Panc1 (cell line): ENCODE measurements at places on chromosomes 4 and X. TPM values are rescaled to one million over a fixed set of nuclear protein-coding genes. Genes with fewer than 3 reads are reported as not detected.

- peak overlapping the region; percentile 85 for H3K27ac ChIP-seq
- no peaks in the 10 kb centered on the region for H3K36me3 ChIP-seq
- peaks cover 10% of the 10 kb centered on the region for H3K4me1 ChIP-seq
- DNase-seq: no peak
Measured at GRCh38 chrX:110318664-110318968, 731 bp upstream of the AMMECR1 start.

GRCh38 chr4:48779095-48779997 lies 733 bp downstream of the FRYL start:
- no peak for DNase-seq
- peaks cover 3% of the 10 kb centered on the region; the same call in 1 of the 2 replicates for H3K36me3 ChIP-seq
- H3K27ac ChIP-seq: peak overlapping the region; percentile 82
- no peaks in the 10 kb centered on the region for H3K27me3 ChIP-seq
- H3K4me3 ChIP-seq: peak overlapping the region; percentile 89
- peaks cover 25% of the 10 kb centered on the region for H3K4me1 ChIP-seq

DNA sequence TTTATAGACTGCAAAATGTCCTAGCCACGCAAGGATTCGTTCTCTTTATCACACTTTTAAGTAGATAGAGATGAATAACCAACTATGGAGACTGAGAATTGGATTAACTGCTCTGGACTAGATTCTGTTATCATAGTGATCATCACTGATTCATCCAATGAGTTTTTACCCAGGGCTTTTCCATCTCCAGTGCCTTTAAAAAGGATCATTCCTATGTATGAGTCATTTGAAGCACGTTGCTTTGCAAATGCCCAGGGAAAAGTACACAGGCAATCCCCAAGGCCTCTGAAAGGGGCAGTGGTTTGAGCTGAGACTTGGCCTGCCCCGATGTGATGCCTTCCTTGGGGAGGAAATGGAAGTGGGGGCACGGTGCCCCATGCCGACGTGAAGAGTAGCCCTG lies 122.7 kb upstream of the PSAPL1 start:
- no peaks in the 10 kb centered on the region for H3K27me3 ChIP-seq
- peak; percentile 2 for DNase-seq
- H3K27ac ChIP-seq: no peak overlapping the region
- peaks cover 4% of the 10 kb centered on the region; the same call in 1 of the 2 replicates for H3K4me1 ChIP-seq
- no peaks in the 10 kb centered on the region for H3K36me3 ChIP-seq

DNA sequence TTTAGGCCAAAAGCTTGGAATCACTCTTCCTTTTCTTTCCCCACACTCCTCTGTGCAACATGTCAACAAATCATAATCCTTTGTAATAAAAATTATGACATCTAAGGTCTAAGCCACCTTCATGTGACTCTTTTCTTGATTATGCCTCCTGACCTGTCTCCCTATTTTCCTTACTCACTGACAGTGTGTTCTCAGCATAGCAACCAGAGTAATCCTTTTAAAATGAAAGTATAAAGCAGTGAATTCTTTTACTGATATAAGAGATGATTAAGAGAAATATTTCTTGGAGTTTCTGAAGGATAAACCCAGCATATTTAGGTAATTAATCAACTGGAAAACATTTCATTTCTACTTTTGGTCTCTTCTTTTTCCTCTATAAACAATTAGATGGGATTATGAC lies 44.7 kb downstream of the USO1 start:
- no peak overlapping the region for H3K4me3 ChIP-seq
- H3K27ac ChIP-seq: no peak overlapping the region
- H3K36me3 ChIP-seq: peaks cover 5% of the 10 kb centered on the region; the same call in 1 of the 2 replicates
- no peaks in the 10 kb centered on the region for H3K27me3 ChIP-seq
- DNase-seq: no peak
- no peaks in the 10 kb centered on the region for H3K4me1 ChIP-seq

- no peak for DNase-seq
- H3K27me3 ChIP-seq: no peaks in the 10 kb centered on the region
- no peak overlapping the region for H3K4me3 ChIP-seq
- H3K4me1 ChIP-seq: peaks cover 5% of the 10 kb centered on the region; the same call in 1 of the 2 replicates
Measured at GRCh38 chrX:75278991-75279390, 5.1 kb downstream of the UPRT start.

DNA sequence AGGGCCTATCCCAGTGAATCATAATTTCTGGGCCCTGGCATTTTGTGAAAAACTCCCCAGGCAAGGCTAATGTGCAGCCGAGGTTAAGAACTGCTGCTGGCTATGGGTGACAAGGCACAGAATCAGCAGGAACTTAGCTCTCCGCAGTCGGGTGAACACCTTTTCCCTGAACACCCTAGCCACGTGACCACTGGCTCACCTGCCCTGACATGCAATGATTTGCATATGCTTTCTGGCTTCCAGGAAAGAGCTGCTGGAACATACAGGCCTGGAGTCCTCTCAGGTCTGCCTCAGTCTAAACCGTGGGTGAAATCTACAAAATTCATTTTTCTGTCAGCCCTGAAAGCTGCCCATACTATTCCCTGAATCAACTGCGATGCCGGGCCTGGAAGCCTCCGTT lies 56.6 kb downstream of the ZNF827 start:
- H3K36me3 ChIP-seq: no peaks in the 10 kb centered on the region
- H3K4me1 ChIP-seq: no peaks in the 10 kb centered on the region
- H3K27me3 ChIP-seq: no peaks in the 10 kb centered on the region
- no peak for DNase-seq
- no peak overlapping the region for H3K4me3 ChIP-seq

DNA sequence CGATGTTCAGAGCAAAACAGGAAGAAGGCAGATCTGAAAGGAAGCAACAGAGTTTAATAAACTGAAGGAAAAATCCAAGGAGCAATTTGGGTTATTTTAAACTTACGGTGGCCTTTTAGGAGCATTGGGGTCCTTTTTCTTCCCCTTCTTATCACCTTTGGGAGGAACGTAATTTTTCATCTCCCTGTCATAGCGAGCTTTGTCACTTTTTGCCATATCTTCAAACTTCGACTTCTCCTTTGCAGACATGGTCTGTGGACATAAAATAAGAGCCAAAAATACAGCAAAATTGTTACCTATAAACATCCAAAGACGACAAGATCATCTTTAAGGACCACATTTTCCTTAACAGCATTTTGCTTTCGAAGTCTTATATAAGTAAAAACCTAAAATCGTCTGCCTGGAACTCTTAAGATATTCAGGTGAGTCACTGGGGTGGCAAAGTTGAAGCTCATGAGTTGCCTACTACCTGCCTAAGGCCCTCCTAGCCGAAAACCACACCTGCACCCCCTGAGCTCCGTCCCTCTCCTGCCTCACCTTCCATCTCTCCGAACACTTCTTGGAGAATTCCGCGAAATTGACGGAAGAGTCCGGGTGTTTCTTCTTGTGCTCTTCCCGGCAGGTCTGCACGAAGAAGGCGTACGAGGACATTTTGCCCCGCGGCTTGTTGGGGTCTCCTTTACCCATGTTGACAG lies 1.0 kb downstream of the HMGB2 start:
- no peak for DNase-seq
- no peaks in the 10 kb centered on the region for H3K27me3 ChIP-seq
- peaks cover 11% of the 10 kb centered on the region; the same call in 1 of the 2 replicates for H3K4me1 ChIP-seq
- H3K4me3 ChIP-seq: peak overlapping the region; percentile 91

GRCh38 chr4:40152637-40153036 lies 44.2 kb upstream of the RHOH start:
- DNase-seq: no peak
- no peaks in the 10 kb centered on the region for H3K27me3 ChIP-seq
- H3K4me1 ChIP-seq: no peaks in the 10 kb centered on the region
- H3K36me3 ChIP-seq: no peaks in the 10 kb centered on the region

GRCh38 chrX:31063114-31063513 lies 8.7 kb downstream of the FTHL17 start:
- H3K4me1 ChIP-seq: no peaks in the 10 kb centered on the region
- H3K36me3 ChIP-seq: no peaks in the 10 kb centered on the region
- H3K4me3 ChIP-seq: no peak overlapping the region

- no peaks in the 10 kb centered on the region for H3K27me3 ChIP-seq
- no peak overlapping the region for H3K4me3 ChIP-seq
- no peak overlapping the region for H3K27ac ChIP-seq
Measured at GRCh38 chrX:31652650-31653049, 580.8 kb upstream of the FTHL17 start.

DNA sequence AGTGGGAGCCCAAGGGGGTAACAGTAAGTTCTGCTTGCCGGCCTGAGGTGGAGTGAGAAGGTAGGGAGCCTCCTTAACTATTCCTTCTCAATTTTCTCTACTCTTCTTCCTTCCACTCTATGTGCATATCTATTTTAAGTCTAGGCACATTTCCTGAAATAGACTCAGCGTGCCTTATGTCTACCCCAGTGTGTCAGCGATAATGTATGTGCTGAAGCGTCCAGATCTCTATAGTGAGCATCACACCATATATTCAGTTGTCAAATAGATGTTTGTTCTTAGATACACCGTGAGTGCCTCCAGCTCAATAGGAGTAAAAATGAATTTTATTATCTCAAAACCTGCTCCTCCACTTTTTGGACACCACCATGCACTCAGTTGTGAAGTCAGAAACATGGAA lies 51.5 kb upstream of the RAB33B start:
- H3K4me1 ChIP-seq: no peaks in the 10 kb centered on the region
- DNase-seq: no peak
- H3K27me3 ChIP-seq: no peaks in the 10 kb centered on the region
- H3K27ac ChIP-seq: no peak overlapping the region
- H3K4me3 ChIP-seq: no peak overlapping the region
- H3K36me3 ChIP-seq: no peaks in the 10 kb centered on the region; the same call in 1 of the 2 replicates

DNA sequence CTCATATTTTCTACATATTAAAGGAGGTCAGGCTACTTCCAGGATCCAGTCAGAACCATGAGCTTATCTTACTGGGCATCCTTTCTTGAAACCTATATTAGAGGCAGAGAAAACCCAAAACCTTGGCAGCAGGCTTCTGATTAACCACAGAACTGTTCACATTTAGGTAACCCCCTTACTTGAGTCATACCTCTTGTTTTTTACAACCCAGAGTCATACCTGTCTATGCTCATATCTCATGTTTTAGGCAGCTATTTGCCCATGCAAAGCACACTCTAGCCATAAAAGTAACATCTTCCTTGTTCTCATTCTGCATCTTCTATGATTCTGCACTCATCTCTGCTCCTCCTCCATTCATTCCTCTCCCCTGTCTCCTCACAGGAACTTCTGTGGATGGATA lies 138.0 kb upstream of the SMIM31 start:
- H3K27me3 ChIP-seq: no peaks in the 10 kb centered on the region
- H3K4me3 ChIP-seq: no peak overlapping the region
- H3K4me1 ChIP-seq: no peaks in the 10 kb centered on the region
- H3K36me3 ChIP-seq: no peaks in the 10 kb centered on the region
- H3K27ac ChIP-seq: no peak overlapping the region

- H3K4me1 ChIP-seq: no peaks in the 10 kb centered on the region
- no peak for DNase-seq
- no peak overlapping the region for H3K27ac ChIP-seq
- no peaks in the 10 kb centered on the region for H3K36me3 ChIP-seq
- H3K27me3 ChIP-seq: no peaks in the 10 kb centered on the region
Measured at GRCh38 chrX:90040807-90041206, 119.1 kb downstream of the TGIF2LX start.

DNA sequence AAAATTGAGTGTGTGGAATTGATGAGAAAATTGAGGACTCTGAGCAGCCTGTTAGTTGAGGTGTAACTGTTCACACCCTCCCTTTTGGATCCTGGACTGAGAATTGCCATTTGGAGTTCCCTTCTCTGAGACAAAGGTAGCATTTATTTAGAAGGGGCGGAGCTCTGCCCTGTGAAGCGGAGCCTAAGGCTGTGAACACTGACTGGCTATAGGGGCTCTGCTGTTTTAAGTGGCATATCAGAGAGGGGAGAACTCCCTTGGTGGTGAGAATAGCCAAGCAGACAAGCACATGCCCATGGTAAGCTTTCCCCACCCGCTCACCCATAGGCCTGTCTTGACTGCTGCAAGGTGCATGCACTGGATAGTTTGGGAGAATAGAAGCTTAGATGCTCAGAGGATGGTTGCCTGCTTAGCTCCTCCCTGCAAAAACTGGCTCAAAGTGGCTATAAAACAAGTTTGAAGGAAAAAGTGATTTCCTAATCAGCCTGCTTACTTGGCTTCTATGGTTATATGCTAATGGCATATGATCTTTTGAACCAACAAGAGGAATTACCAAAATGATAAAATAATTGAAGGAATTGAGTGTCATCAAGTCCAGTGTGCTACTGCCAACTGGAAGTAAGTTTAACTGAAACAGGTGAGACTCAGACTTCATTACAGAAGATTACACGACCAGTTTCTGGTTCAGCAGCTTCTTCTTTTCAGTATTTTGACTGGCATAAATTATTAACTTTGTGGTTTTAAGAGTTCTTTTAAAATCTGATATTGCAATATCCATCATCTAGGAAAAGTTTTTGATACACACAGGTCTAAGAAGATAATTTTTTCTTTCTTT lies 108.4 kb downstream of the AFF1 start:
- DNase-seq: no peak
- no peak overlapping the region for H3K4me3 ChIP-seq
- H3K27me3 ChIP-seq: no peaks in the 10 kb centered on the region
- H3K4me1 ChIP-seq: no peaks in the 10 kb centered on the region; the same call in 1 of the 2 replicates
- no peaks in the 10 kb centered on the region for H3K36me3 ChIP-seq
- H3K27ac ChIP-seq: no peak overlapping the region

DNA sequence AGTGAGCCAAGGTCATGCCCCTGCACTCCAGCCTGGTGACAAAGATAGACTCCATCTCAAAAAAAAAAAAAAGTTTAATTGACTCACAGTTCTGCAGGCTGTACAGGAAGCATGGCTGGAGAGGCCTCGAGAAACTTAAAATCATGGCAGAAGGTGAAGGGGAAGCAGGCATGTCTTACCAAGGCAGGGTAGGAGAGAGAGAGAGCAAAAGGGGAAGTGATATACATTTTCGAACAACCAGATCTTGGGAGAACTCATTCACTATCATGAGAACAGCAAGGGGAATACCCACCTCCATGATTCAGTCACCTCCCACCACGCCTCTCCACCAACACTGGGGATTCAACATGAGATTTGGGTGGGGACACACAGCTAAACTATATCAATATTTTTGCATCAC lies 315.2 kb upstream of the HTR2C start:
- H3K27ac ChIP-seq: no peak overlapping the region
- no peaks in the 10 kb centered on the region for H3K36me3 ChIP-seq
- H3K4me3 ChIP-seq: no peak overlapping the region

GRCh38 chr4:113383111-113383785 lies 333.8 kb downstream of the ANK2 start:
- no peak overlapping the region for H3K27ac ChIP-seq
- no peak for DNase-seq
- H3K27me3 ChIP-seq: no peaks in the 10 kb centered on the region
- H3K36me3 ChIP-seq: no peaks in the 10 kb centered on the region

The METTL14 gene
- total RNA-seq: 22.4 TPM

The DCAF4L1 gene
- total RNA-seq: 0.13 TPM

The FBXL5 gene
- 20.2 TPM for total RNA-seq

The AKAP14 gene
- total RNA-seq: 0.28 TPM

The PCYT1B gene
- total RNA-seq: 0.03 TPM

The SMIM31 gene
- total RNA-seq: not detected

The ENAM gene
- not detected for total RNA-seq

The CFP gene
- 0.59 TPM for total RNA-seq

The MAGEC3 gene
- total RNA-seq: not detected

The TCEAL6 gene
- not detected for total RNA-seq
